ENCODE measurements at places on chromosomes 2 and 18.
A peak's percentile ranks its signal among the peaks of the same experiment; 100 is the strongest.

GRCh38 chr2:230905448-230906421 is 19.3 kb downstream of the GPR55 start:
- DNase-seq = peak; percentile 79

DNA sequence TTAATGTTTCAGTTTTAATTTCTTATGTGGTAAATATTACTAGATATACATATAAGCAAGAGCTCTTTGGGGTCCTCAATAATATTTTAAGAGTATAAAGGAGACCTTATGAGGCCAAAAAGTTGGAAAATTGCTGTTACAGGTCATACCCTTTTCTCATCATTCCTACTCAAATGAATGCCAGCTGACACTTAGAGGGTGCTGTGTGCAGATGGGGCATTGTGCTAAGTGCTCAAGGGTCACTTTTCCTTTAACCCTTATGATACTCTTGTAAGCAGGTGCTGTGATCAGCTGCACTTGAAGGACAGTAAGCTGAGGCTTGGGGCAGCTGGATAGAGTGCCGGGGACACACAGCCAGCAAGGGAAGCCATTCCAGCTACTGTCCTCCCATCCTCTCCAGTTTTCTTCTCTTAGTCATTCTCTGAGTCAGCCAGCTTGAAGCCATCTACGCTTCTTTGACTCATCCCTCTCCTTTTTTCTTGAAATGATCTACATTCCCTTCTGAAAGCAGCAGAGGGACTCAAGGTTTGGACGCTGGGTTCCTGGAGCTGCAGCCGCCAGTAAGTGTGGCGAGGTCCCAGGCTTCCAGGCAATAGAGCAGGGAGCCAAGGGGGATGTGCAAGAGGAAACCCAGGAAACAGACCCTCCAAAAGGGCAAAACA is 42.0 kb upstream of the CREB1 start:
- DNase-seq = peak; percentile 63

DNA sequence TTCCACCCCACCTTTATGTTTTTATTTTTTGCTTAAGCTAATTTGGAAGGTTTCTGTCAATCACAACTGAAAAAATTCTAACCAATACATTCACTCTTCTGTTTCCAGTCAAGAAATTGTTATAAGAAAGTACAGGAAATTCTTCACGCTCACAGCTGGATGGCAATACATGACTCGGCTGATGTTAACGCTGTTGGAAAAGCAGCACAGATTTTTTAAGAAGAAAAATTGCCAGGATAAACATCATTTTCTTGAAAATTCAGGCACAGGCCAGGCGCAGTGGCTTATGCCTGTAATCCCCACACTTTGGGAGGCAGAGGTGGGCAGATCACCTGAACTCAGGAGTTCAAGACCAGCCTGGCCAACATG is 46.1 kb downstream of the STPG4 start:
- no peak for DNase-seq

- DNase-seq = no peak
Measured at GRCh38 chr2:45588158-45588829, 22.8 kb downstream of the SRBD1 start.

DNA sequence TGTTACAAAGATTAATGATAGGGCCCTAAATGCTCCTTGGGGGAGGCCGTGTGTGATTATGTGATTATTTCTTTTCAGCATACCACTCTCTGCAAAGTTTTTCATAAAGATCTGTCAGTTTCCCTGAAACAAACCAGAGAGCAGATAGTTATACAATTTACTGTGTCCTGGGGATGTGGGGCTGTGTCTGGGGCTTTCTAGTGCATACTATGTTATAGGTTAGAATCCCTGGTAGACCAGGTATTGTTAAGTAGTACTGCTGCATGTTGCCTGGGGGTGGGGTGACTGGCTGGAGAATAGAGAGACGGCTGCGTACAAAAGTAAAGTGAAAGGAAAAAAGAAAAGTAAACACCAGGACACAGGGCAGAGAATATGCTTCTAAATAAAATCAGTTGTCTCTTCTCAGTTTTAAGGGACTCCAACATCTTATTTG is 3.3 kb upstream of the CCBE1 start:
- DNase-seq = no peak

DNA sequence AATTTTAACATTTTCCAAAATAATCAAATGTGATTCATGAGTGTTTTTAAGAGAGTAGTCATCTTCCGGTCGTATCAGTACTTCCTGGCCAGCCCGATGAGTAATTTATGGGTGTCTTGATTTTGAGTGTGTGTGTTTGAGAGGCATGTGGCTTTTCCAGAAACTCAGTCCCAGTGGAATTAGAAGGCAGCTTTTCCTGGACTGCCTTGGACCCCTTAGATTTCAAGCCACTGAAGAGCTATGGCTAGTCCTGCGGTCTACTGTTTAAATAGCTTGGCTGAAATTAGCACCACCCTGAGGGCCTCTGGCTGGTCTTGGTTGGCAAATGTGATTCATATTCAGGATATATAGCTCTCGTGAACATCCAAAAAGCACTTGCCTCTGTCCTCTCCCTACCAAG is 59.4 kb downstream of the HK2 start:
- peak; percentile 49 for DNase-seq

GRCh38 chr2:157747695-157748370 is 119.2 kb upstream of the ACVR1C start:
- DNase-seq = peak; percentile 86

DNA sequence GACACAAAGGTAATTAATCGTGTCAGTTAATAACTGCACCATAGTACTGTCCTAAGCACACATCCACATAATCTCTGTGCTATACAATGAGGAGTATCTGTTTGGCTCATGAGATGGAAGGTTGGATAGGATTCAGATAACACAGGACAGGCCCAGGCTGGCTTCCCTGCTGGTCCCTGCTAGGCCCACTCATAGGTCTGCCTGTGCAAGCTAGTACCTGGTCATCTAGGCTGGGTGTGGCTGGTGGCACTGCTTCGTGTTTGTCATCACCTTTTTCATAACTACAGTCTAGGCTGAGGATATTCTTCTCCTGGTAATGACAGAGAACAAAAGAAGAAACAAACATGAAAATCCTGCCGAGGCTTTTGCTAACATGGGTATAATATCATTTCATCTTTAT is 392.8 kb downstream of the TRIB2 start:
- no peak for DNase-seq

DNA sequence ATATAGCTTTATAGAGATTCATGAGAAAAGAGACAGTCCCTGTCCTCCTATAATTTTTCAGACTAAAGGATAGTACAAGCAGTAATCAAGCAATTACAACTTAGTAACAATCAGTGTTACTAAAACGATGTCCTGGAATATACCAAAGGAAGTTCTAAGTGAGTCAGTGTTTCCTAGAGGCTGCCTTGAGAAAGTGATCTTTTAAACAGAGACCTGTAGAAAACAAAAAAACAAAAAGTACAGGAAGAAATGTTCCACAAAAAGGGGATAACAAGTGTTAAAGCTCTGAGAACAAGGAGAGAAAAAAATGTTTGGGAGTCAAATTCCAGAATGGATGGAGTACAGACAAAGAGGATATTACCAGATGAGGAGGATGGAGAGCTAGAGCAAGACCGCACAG is 556.4 kb downstream of the ERBB4 start:
- DNase-seq = no peak

DNA sequence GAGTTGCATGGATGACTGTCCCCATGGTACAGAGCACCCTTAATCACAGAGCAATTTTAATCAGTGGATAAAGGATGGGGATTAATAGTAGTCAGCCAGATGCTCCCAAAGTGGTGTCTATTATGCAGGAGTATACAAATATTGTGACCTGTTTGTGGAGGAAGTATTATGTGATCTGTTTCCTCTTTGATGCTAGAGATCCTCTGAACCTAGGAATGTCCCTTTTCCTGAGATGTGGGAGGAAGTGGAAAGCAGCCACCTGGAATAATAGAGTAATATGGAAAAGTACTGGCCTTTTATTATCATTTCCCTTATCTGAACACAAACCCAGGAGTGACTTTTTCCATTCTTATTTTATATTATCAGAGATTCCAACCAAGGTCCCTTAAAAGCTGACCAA is 94.2 kb upstream of the EFEMP1 start:
- no peak for DNase-seq

DNA sequence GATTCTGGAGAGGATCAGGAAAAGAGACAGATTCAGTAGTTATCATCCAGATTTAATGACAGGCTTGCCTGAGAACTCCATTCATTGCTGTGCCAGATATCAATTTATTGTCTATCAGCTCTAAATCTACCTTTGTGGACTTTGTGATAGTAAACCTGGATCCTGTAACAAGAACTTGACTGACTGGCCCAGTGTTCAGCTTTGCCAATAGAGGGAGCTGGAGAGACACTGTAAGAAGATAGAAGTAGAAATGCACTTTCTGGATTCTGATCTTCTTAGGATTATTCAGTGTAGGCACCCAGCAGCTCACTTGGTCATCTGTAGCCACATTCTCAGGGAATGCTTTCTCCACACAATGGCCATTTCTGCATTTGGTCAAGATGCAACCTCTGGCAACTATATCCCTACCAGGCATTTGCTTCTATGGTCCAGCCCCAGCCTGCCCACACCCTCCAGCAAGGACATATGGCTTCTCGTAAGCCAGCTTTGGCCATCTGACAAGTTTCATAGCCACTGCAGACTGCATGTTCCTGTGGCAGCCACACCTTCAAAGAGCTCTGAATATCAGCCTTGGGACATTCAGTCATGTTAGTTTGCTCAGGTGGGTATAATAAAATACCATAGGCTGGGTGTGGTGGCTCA is 6.1 kb upstream of the SERPINB8 start:
- no peak for DNase-seq

DNA sequence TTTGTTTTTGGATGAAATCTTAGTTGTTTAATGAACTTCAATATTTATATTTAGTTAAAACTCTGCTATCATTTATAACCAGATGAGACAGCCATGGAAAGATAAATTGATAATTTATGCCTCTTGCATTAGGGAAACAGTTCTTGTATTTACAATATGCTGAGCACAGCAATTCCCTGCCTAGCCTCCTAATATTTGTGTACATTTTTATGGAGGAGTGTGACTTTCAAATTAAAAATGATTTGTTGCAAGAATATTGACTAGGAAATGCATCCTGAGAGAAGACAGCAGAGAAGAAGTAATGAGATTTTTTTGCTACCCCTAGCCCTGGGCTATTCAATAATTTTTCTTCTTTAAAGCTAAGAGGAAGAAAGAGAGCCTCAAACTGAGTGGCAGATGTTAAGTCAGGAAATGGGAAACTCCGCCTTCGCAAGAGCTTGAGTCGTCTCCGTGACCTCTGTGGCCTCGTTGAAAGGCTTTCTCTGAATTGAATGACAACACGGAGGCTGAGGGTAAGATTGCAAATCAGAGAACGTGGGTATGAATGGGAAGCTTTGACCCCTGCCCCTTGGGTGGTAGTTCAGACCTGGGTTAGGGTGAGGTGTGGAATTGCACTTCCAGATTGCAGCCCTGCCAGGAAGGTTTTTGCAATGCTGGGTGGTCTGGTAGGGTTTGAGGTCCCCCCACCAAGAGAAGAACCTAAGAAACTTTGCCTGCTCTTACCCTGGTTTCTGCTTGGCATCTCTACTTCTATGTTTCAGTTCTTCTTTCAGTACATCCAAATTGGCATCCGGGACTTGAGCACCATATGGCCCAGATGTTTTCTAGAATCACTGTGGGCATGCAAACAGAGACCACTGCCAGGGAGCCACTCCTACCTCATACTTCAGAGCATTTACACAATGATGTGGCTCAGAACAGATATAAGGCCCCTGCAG is 210.3 kb upstream of the RBMS1 start:
- no peak for DNase-seq

DNA sequence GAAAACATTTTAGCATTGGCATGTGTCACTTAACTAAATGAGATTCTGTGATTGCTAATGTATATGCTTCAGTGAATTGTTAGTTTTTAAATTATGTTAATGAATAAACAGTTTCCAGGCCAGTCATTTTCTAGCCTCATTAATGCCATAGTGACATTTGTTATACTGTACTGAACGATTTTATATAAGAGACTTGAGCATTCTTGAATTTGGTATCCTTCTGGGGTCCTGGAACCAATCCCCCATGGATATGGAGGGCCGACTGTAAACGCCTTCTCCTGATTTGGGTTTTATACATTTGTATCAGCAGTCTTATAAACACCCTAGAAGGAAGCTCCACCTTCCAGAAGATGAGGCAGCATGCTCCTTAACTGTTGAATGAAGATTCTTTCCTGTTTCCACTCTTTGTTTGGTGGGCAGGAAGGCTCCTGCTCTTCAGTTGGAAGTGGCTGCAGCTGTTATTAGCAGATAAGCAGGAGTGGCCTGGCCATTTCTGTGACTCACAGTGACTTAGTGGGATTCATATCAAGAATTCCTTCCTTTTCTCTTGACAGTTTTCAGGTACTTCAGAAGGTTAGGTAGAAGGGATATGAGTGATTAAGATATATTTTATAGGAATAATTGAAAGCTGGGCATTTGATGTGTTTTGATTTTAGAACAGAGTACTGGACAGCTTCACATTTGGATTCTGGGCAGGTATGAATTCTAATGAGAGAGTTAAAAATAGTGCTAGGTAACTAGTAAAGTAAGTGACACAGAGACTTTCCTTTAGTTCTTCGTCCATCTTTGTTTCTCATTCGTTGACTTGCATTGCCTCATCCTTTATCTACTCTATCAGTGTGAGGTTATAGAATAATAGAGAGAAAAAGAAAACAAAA is 124.9 kb downstream of the PLCL1 start:
- DNase-seq = no peak
